ENCODE measurements at places on chromosomes 6 and 20.

DNA sequence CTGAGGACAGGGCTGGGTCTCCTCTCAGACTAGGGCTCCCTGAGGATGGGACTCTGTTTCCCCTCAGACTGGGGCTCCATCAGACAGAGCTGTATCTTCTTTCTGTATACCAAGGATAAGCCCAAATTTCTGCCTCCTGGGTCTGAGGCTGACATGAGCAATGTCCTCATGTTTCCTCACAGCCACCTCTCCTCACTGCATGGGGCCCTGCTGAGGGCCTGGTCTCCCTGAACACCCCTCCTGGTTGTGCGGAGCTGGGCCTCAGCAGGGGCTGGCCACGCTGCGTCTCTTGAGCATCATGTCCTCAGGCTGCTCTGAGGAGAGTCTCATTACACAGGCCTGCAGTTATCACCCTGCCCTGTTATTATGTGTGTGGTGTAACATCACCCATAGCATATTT lies 144.6 kb downstream of the LRFN2 start:
- DNase-seq = no peak

GRCh38 chr6:34358389-34358905 lies 34.0 kb downstream of the NUDT3 start:
- no peak for DNase-seq

DNA sequence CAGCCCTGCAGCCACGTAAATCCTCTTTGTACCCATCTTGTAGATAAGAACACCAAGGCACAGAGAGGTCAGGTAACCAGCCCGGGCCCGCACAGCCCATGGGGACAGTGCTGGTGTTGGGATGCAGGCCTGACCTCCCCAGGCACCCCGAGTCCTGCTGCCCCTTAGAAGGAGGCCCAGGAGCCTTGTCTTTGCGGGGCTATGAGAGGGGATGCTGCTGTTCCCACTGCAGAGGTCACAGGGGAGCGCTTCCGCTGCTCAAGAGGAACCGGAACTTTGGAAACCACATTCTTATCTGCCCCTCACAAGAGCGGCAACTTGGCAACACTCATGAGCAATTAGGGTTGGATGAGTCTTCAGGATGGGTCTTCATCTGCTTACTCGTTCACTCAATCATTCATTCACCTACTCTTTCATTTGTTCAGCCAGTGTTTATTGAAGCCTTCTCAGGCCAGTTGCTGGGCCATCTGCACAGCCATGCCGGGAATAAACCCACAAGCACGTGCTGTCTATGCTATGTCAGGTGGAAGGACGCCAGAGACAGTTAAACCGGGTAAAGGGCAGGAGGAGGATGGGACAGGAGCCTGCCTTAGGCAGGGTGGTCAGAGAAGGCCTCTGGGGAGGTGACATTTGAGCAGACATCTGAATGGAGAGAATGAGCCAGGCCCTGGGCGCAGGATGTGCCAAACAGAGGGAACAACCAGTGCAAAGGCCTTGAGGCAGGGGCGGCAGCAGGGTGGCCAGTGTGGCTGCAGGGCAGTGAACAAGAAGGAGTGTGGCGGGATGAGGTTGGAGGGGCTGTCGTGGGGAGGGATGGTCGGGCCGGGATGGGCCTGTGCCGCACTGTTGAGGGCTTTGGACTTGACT lies 60.8 kb downstream of the RBM38 start:
- no peak for DNase-seq

- no peak for DNase-seq
Observed at GRCh38 chr6:139380168-139380567, 5.7 kb upstream of the CITED2 start.

Measured in DMS53 (cell line).